ENCODE measurements at places on chromosomes 6 and 20. TPM values are rescaled to one million over a fixed set of nuclear protein-coding genes. Genes with fewer than 3 reads are reported as not detected.

MEI4 gene
- total RNA-seq = not detected

SLC24A3 gene
- not detected for total RNA-seq

PIGU gene
- 20.5 TPM for total RNA-seq

CDS2 gene
- 63.5 TPM for total RNA-seq

EPB41L1 gene
- total RNA-seq = not detected

ELOVL4 gene
- total RNA-seq = 2.1 TPM

PAK5 gene
- total RNA-seq = not detected

DNA sequence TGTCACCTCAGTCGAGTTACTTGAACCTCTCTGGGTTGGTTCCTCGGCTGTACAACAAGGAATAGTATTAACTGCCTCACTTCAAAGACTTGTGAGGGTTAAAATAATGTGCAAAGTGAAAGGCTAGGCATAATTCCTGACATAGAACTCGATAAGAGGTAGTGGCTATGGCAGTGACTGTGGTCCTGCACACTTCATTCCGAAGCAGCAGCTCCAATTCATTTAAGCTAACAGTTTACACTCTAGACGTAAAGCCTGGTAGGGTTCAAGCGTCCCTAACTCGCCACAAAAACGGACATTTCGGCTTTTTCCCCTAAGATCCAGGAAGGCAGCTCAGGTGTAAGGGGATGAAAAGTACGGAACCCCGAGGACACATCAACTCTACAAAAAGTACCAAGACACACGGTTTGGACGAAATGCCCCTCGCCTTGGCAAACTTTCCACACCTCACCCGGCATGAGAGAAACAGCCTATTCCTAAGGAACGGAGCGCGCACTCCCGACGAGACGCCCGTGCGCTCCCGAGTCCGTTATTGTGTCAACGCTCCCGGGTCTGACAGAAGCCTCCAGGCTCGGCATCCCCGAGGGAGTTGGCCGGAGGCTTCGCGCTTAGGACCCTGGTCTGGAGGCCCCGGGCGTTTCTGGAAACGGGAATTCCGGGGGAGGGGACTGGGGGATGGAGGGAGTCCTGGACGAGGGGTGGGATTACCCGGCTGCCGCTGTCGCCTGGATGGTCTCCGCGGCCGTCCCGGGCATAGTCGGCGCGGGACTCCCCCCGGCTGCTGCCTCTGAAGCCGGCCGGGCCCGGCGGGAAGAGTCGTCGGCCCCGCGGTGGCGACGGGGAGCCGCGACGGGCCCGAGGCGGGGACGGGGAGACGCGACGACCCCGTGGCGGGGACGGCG is 937 bp downstream of the ZNF318 start:
- DNase-seq = peak; percentile 44
- H3K27ac ChIP-seq = peak overlapping the region; percentile 77
- peak overlapping the region; percentile 79 for H3K4me3 ChIP-seq
- H3K4me1 ChIP-seq = peaks cover 26% of the 10 kb centered on the region
- peaks cover 9% of the 10 kb centered on the region for H3K27me3 ChIP-seq
- H3K36me3 ChIP-seq = peaks cover 7% of the 10 kb centered on the region

- no peak for DNase-seq
- H3K27ac ChIP-seq = no peak overlapping the region
- peaks cover 6% of the 10 kb centered on the region for H3K4me1 ChIP-seq
- no peaks in the 10 kb centered on the region for H3K36me3 ChIP-seq
Observed at GRCh38 chr6:37801605-37801940, 18.0 kb upstream of the ZFAND3 start.

- no peaks in the 10 kb centered on the region for H3K4me1 ChIP-seq
- no peak overlapping the region for H3K4me3 ChIP-seq
- no peak overlapping the region for H3K27ac ChIP-seq
- no peaks in the 10 kb centered on the region for H3K27me3 ChIP-seq
Observed at GRCh38 chr6:25318589-25318988, 39.4 kb downstream of the CARMIL1 start.

- no peak for DNase-seq
- no peaks in the 10 kb centered on the region for H3K36me3 ChIP-seq
- peaks cover 8% of the 10 kb centered on the region for H3K27me3 ChIP-seq
- peaks cover 5% of the 10 kb centered on the region for H3K4me1 ChIP-seq
- no peak overlapping the region for H3K27ac ChIP-seq
Observed at GRCh38 chr20:24277196-24277595, 192.2 kb upstream of the SYNDIG1 start.

GRCh38 chr20:5465604-5465927 is 148.8 kb upstream of the PROKR2 start:
- no peaks in the 10 kb centered on the region for H3K4me1 ChIP-seq
- DNase-seq = no peak
- H3K4me3 ChIP-seq = no peak overlapping the region
- H3K27ac ChIP-seq = no peak overlapping the region

DNA sequence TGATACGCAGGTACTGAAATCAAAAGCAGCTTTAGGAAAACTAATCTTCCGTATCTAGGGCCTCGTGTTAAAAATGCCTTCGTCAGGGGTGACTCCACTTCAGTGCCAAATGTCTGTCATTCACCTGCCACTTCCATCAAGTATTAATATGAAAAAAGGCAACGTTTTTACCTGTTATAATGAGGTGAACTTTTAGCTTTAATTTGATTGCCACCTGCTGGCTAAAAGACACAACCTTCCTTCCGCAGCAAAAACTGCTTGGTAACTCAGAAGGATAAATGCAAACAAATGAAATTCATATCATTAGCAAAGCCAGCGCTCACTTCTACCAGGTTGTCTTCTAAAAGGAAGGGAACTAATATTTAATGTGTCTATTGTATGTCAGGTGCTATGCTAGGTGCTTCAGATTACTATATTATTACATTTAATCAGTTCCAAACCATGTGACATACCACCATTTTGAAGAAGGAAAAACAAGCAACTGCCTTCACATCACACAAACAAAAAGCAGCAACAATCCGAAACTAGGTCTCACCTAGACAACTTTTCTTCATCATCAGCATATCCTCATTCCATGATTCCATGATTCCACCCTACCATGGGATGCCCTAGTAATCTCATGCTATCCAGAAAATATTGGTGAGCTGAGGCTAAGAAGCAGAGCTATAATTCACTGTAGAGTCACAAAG is 20.6 kb upstream of the ARHGAP18 start:
- peaks cover 17% of the 10 kb centered on the region for H3K4me1 ChIP-seq
- DNase-seq = peak; percentile 54
- H3K4me3 ChIP-seq = no peak overlapping the region

GRCh38 chr6:127210725-127211124 is 55.9 kb upstream of the RNF146 start:
- H3K27ac ChIP-seq = no peak overlapping the region
- peaks cover 25% of the 10 kb centered on the region for H3K27me3 ChIP-seq
- no peak overlapping the region for H3K4me3 ChIP-seq
- H3K4me1 ChIP-seq = no peaks in the 10 kb centered on the region

DNA sequence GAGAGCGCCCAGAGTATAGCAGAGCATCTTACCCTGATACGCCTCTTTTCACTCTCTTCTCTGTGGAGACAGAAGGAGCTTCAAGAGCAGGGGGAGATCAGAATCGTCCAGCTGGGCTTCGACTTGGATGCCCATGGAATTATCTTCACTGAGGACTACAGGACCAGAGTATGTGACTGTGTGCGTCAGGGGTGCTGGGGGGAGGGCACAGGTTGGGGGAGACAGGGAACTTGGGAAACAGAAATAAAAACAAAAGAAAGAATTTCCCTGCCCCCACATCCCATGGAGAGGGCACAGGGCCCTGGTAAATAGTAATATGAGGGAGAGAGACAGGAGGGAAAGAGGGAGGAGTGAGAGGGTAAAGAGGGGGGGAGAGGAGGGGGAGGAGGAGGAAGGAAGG is 3.0 kb upstream of the C4A start:
- DNase-seq = no peak
- H3K4me1 ChIP-seq = peaks cover 5% of the 10 kb centered on the region
- H3K27me3 ChIP-seq = no peaks in the 10 kb centered on the region
- H3K27ac ChIP-seq = no peak overlapping the region

GRCh38 chr6:39189915-39190544 is 39.2 kb downstream of the KCNK5 start:
- no peaks in the 10 kb centered on the region for H3K27me3 ChIP-seq
- peaks cover 22% of the 10 kb centered on the region for H3K36me3 ChIP-seq
- H3K4me1 ChIP-seq = peaks cover 19% of the 10 kb centered on the region
- no peak overlapping the region for H3K4me3 ChIP-seq
- no peak overlapping the region for H3K27ac ChIP-seq

- H3K4me1 ChIP-seq = no peaks in the 10 kb centered on the region
- DNase-seq = no peak
- H3K27ac ChIP-seq = no peak overlapping the region
- no peak overlapping the region for H3K4me3 ChIP-seq
- H3K36me3 ChIP-seq = peaks cover 2% of the 10 kb centered on the region
- no peaks in the 10 kb centered on the region for H3K27me3 ChIP-seq
Observed at GRCh38 chr6:38610050-38610625, 29.6 kb downstream of the BTBD9 start.

DNA sequence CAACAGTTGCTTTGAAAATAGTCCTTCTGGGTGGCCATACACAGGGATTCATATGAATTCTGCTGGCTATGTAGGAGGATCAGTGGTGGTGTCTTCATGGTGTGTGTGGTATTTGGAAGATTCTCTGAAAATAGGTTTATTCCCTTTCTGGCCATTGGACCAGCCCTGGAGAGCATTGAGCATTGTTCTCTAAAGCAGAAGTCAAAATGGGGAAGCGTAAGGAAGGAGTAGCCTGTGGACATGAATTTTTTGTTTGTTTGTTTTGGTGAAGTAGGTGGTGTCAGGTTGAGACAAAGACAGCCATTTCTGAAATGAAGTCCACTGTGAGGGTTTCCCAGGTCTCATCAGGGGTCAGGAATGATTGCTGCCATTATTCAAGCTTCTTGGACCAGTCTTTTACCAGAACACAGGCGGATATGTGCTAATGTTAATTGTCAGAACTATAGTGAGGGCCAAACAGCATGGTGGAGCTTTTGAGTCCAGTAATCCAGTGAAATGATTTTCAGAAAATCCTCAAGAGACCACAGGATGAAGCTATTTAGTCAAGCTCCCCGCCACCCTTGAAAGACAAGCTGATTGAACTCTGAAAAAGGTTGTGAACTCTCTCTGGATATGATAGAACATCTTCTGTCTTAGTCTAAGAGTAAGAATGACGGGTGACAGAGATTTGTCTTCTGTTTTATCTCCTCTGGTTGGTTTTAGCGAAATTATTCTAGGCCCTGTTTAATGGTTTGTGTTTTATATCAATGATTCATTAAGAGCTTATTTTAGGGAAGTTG is 60.0 kb downstream of the DNAH8 start:
- no peak for DNase-seq
- peaks cover 5% of the 10 kb centered on the region for H3K4me1 ChIP-seq
- H3K27ac ChIP-seq = no peak overlapping the region
- H3K4me3 ChIP-seq = no peak overlapping the region
- peaks cover 18% of the 10 kb centered on the region for H3K27me3 ChIP-seq
- no peaks in the 10 kb centered on the region for H3K36me3 ChIP-seq

- no peaks in the 10 kb centered on the region for H3K4me1 ChIP-seq
- no peak overlapping the region for H3K4me3 ChIP-seq
- no peak overlapping the region for H3K27ac ChIP-seq
Observed at GRCh38 chr6:110449541-110449895, 26.9 kb downstream of the SLC22A16 start.

- no peak overlapping the region for H3K4me3 ChIP-seq
- no peaks in the 10 kb centered on the region for H3K27me3 ChIP-seq
- peaks cover 13% of the 10 kb centered on the region for H3K4me1 ChIP-seq
- no peak for DNase-seq
Observed at GRCh38 chr6:2029130-2029794, 216.1 kb downstream of the GMDS start.

- H3K4me3 ChIP-seq = no peak overlapping the region
- peaks cover 14% of the 10 kb centered on the region for H3K4me1 ChIP-seq
- DNase-seq = no peak
- H3K27ac ChIP-seq = no peak overlapping the region
- no peaks in the 10 kb centered on the region for H3K36me3 ChIP-seq
Observed at GRCh38 chr20:5268449-5268848, 48.3 kb downstream of the PROKR2 start.

DNA sequence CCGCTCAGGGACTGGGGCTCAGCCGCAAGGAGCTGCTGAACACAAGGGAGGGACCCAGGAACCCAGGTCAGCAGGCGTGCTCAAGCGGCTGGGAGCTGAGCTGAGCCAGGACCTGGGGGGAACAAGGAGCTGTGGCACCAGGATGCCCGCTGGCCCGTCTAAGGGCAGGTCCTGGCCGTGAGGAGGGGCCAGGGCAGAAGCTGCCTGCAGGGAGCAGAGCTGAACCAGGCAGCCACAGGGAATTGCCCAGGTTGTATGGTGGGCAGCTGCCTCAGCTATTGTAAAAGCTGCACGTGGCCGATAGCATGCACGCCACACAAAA is 133.3 kb downstream of the AGPAT4 start:
- no peaks in the 10 kb centered on the region for H3K36me3 ChIP-seq
- H3K27ac ChIP-seq = no peak overlapping the region
- H3K4me3 ChIP-seq = no peak overlapping the region
- no peaks in the 10 kb centered on the region for H3K4me1 ChIP-seq

GRCh38 chr6:158729906-158730540 is 80.2 kb downstream of the SYTL3 start:
- no peak overlapping the region for H3K27ac ChIP-seq
- peaks cover 9% of the 10 kb centered on the region for H3K4me1 ChIP-seq
- no peak overlapping the region for H3K4me3 ChIP-seq

DNA sequence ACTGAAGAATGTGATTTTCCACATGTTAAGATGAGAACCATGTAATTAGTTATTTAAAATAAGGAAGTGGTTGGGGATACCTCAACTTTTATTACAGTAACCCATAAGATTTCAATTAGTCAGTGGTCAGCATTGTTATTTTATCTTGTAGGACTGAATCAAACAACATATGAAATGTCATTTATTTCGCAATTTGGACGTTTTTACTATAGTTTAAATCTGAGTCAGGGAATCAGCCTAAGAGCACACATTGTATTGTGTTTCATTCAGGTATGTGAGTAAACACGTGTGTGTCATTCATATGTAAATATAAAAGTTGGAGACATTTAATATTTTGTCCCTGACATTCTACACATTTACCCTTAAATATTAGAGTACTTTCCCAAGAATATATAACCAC is 1418.7 kb downstream of the GRIK2 start:
- no peak for DNase-seq
- no peaks in the 10 kb centered on the region for H3K36me3 ChIP-seq
- no peak overlapping the region for H3K27ac ChIP-seq
- no peak overlapping the region for H3K4me3 ChIP-seq

DNA sequence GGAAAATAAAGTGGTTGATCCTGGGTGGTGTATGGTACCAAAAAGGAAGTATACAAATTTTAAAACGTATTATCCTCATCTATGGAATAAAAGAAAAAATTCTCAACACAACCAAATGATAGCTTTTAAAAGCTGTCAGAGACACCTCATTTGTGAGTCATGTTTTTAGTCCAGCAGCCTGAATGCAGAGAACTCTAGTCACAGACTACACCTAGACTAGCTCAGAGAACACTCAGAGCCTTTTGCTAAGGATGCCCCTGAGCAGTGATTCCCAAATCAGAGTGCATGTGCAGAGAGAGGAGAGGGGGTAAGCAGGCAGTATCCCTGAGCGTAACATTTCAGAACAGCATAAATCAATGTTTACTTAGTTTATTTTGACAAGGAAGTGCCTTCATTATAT is 809.3 kb downstream of the HACE1 start:
- H3K27ac ChIP-seq = no peak overlapping the region
- H3K4me1 ChIP-seq = no peaks in the 10 kb centered on the region
- no peaks in the 10 kb centered on the region for H3K36me3 ChIP-seq
- no peak overlapping the region for H3K4me3 ChIP-seq
- no peaks in the 10 kb centered on the region for H3K27me3 ChIP-seq
- DNase-seq = no peak

All from activated CD8-positive, alpha-beta memory T cell treated with anti-CD3 and anti-CD28 coated beads, Interleukin-2, amount 10 ng/mL, durations not matched to agents 7 days and 5 days (primary cell).